ENCODE measurements at places on chromosomes 6 and 20.

- no peak for DNase-seq
Observed at GRCh38 chr6:28953039-28953584, 29.3 kb upstream of the TRIM27 start.

DNA sequence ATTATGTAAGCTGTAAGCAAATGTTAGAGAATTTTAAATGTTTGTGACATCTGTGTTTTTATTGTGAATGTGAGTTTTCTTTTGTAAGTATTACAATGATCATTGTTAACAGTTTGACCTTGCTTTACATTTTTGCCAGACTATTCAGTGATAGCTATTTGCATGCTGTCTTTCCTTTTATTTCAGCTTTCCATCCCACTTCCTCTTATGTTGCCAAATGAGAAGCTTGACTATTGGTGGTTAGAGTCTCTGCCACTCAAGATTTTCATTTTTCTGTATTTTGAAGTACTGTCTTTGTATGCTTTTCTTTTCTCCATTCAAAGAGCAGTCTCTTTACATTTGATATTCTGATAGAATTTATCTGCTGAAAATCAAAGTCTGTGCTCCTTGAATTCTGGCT is 104.1 kb downstream of the PRIM2 start:
- DNase-seq: no peak

- no peak for DNase-seq
Observed at GRCh38 chr6:151137542-151137941, 102.2 kb upstream of the AKAP12 start.

- DNase-seq: no peak
Observed at GRCh38 chr6:109034526-109034925, 60.1 kb downstream of the SESN1 start.

GRCh38 chr20:20446001-20446400 is 78.1 kb downstream of the INSM1 start:
- DNase-seq: no peak

DNA sequence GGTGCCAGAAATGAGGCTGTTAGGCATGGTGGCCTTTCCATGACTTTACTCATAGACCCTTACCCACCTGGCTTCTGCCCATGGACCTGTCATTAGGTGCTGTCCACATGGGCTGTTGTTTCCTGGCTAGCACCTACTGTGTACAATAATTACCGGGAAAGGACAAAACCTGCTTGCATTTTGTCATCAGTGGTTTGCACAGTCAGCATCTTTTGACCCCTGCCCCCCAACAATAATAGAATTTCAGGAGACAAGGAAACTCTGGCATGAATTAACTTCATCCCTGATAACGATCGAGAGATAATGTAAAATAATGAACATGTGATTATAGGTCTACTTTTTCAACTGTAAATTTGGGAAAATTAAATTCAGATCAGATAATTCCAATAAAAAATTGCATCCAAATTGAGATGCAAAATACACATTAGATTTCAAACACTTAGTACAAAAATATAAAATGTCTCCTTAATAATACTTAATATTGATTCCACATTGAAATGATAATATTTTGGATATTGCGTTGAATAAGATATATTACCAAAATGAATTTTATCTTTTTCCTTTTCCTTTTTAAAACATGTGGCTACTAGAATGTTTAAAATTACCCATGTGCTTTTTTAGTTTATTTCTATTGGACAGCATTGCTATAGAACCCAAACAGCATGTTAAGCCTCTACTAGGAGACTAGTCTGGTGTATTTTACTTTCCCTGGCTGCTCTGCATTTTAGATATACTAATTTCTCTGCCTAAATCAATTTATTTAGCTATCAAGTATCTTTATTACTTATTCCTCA is 12.4 kb downstream of the ANKRD66 start:
- no peak for DNase-seq

- DNase-seq: no peak
Observed at GRCh38 chr6:138682704-138683527, 90.7 kb upstream of the CCDC28A start.

GRCh38 chr6:30465595-30466306 is 23.6 kb upstream of the HLA-E start:
- DNase-seq: no peak
